ENCODE measurements at places on chromosomes 11 and 22. TPM values are rescaled to one million over a fixed set of nuclear protein-coding genes. Genes with fewer than 3 reads are reported as not detected.

GRCh38 chr11:68010090-68011041, at the start of gene ALDH3B1:
TSS of gene ALDH3B1 (plus strand) at chr11:68010327. CDS start at chr11:68015298, 4,971 bp downstream.
- no peaks in the 10 kb centered on the region for H3K36me3 ChIP-seq
- peaks cover 5% of the 10 kb centered on the region for H3K4me1 ChIP-seq
- no peaks in the 10 kb centered on the region for H3K27me3 ChIP-seq
- H3K4me3 ChIP-seq = no peak within 1 kb of the TSS
- H3K27ac ChIP-seq = no peak within 1 kb of the TSS
- no peak for DNase-seq

GRCh38 chr22:44402196-44403111, 89.7 kb upstream of the SHISAL1 start:
- no peak overlapping the region for H3K4me3 ChIP-seq
- no peaks in the 10 kb centered on the region for H3K27me3 ChIP-seq
- DNase-seq = no peak
- H3K4me1 ChIP-seq = no peaks in the 10 kb centered on the region
- no peak overlapping the region for H3K27ac ChIP-seq
- H3K36me3 ChIP-seq = no peaks in the 10 kb centered on the region

MAPK8IP1 gene
- 0.37 TPM for total RNA-seq

CABP4 gene
- 0.46 TPM for total RNA-seq

GRCh38 chr11:124902616-124903015, 5.0 kb upstream of the ROBO4 start:
- H3K27me3 ChIP-seq = peaks cover 20% of the 10 kb centered on the region
- no peak overlapping the region for H3K27ac ChIP-seq
- H3K4me1 ChIP-seq = no peaks in the 10 kb centered on the region
- no peak for DNase-seq
- no peaks in the 10 kb centered on the region for H3K36me3 ChIP-seq

- DNase-seq = no peak
- no peaks in the 10 kb centered on the region for H3K36me3 ChIP-seq
- no peak overlapping the region for H3K4me3 ChIP-seq
- peaks cover 14% of the 10 kb centered on the region for H3K27me3 ChIP-seq
- no peak overlapping the region for H3K27ac ChIP-seq
Observed at GRCh38 chr11:111253131-111253530, 7.6 kb downstream of the POU2AF2 start.

CRYBB2 gene
- total RNA-seq = 0.23 TPM

CARNS1 gene
- total RNA-seq = 1.5 TPM

- no peak for DNase-seq
Observed at GRCh38 chr11:71305451-71306125, 53.2 kb upstream of the SHANK2 start.
